Tibial nerve (tissue), 4 donors: ENCODE measurements at places on chromosomes 11 and 22. TPM values are rescaled to one million over a fixed set of nuclear protein-coding genes. Genes with fewer than 3 reads are reported as not detected.
A peak's percentile ranks its signal among the peaks of the same experiment; 100 is the strongest.

GRCh38 chr22:38320605-38321402, 3.6 kb upstream of the CSNK1E start:
- no peak overlapping the region for H3K27ac ChIP-seq
- H3K4me3 ChIP-seq = no peak overlapping the region
- DNase-seq = no peak
- H3K36me3 ChIP-seq = no peaks in the 10 kb centered on the region
- peaks cover 21% of the 10 kb centered on the region for H3K4me1 ChIP-seq
- H3K27me3 ChIP-seq = no peaks in the 10 kb centered on the region

DNA sequence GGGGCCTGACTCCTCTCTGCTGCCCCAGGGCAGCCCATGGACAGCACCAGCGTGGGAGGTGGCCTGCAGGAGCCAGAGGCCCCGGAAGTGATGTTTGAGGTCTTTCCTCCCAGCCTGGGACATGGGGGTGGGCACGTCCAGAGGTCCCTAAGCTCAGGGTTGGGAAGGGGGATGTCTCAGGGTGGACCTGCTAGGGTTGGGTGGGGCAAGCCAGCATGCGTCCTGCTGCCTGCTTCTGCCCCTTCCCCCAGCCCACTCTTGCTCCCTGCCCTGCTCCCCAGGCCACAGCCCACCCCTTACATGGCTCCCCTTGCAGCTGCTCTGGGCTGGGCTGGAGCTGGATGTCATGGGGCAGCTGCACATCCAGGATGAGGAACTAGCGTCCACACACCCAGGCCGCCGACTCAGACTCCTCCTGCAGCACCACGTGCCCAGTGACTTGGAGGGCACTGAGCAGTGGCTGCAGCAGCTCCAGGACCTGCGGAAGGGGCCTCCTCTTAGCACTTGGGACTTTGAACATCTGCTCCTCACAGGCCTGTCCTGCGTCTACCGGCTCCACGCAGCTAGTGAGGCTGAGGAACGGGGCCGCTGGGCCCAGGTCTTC, 1.3 kb downstream of the FAM180B start:
- peak overlapping the region; percentile 77 for H3K27ac ChIP-seq

DNA sequence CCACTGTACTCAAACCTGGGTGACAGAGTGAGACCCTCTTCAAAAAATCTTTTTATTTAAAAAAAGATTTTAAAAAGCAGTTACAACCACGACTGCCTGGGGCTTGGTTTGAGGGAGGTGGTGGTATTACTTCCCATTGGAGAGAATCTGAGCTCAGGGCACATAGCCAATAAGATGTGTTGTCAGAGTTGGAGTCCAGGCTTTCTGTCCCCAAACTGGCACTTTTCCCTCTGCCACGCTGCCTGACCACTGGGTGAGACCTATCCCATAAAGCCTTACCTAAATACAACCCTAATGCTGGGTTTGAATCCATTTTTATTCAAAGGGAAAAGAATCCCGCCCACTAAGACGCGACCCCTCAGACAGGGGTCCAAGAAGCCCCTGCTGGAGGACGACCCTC, 11.5 kb downstream of the CHADL start:
- no peak overlapping the region for H3K27ac ChIP-seq
- no peaks in the 10 kb centered on the region for H3K27me3 ChIP-seq
- peaks cover 96% of the 10 kb centered on the region for H3K36me3 ChIP-seq
- H3K4me1 ChIP-seq = no peaks in the 10 kb centered on the region
- DNase-seq = no peak

GRCh38 chr11:95778699-95779098, 10.9 kb downstream of the FAM76B start:
- no peaks in the 10 kb centered on the region for H3K27me3 ChIP-seq
- no peak overlapping the region for H3K4me3 ChIP-seq
- H3K36me3 ChIP-seq = no peaks in the 10 kb centered on the region

DNA sequence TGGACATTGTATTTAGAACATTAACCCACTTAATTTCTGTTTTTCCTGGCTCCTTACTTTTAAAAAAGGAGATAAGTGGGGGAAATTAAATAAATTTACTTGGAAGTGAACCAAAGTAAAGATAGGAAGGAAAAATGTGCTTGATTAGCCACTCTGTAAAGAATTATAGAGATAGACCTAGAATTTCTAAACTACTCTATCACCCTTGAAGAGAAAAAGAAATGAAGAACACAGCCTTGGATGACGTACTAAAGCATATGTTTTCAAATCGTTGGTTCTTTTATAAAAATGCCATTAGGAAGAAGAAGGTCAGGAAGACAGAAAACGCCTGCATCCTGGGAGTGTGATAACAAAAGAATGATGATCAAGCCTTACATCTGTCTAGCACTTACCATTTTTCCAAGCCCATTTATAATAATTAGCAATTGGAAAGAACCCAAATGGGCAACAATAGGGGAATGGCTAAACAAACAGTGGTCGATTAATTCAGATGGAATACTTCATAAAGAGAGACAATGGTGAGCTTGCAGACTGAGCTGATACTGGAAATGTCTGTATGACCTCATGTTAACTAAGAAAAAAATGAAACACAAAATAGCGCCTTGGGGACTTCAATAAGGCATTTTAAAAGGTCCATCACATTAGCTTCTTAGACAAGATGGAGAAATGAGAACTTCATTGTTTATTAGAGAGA, 81.0 kb upstream of the LRRC55 start:
- H3K27ac ChIP-seq = no peak overlapping the region
- no peak for DNase-seq
- no peaks in the 10 kb centered on the region for H3K36me3 ChIP-seq
- no peaks in the 10 kb centered on the region for H3K27me3 ChIP-seq

The TMPRSS13 gene
- not detected for total RNA-seq

The PGA5 gene
- 3.6 TPM for total RNA-seq

The ARHGAP20 gene
- total RNA-seq = 13.7 TPM

The RRM1 gene
- total RNA-seq = 30.3 TPM

The LRRN4CL gene
- total RNA-seq = 48.8 TPM

The SCT gene
- not detected for total RNA-seq
